Activated T-helper 1 cell treated with anti-CD3 and anti-CD28 coated beads, Interleukin-2, amount 50 U/mL, for 16 hours (primary cell): ENCODE measurements at places on chromosomes 3 and 15.

GRCh38 chr15:38941399-38941953 is 376.9 kb upstream of the RASGRP1 start:
- no peak for DNase-seq

DNA sequence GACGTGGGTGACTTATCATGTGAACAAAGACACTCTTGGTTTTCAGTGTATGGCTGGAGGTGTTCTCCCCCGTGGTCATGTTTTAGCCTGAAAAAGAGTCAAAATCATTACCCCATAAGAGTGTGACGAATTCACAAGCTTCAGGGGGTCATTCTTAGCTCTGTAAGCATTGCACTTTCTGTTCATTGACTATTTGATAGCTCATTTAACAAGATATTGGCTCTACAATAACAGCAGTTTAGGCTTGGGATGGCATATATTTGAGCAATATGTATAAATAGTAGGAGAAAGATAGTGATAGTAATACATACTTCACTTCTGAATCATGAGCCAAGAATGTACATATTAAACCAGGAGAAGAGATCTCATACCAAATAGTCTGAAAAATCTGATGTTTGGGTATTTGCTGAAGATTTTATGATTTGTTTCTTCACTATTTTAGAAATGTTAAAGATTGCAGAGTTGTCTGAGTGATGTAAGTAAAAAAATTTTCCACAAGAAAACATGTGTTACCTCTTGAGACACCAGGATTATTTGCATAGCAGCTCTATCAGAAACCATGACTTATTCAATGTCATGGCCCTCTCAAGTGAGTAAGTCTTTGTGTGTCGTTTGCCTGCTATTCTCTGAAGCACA is 996.0 kb downstream of the OTOL1 start:
- no peak for DNase-seq

GRCh38 chr3:197354568-197355001 is 56.2 kb upstream of the DLG1 start:
- no peak for DNase-seq

DNA sequence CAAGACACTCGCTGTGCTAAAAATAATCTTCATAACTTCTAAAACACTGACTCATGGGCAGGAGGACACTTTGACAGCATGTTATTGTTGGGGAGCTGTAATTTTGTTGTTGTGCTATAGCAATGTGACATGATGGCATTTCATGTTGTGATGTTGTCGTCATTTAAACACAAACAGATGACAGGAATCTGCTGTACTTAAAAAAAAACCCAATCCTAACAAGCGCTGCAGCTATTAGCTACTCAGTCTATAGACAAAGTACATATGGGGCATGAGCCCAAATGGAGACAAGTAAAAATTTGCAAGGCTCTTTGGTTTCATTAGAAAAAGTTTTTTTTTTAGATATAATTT is 828 bp upstream of the ATOSA start:
- no peak for DNase-seq

GRCh38 chr15:28922707-28923012 is 36.9 kb downstream of the APBA2 start:
- DNase-seq: no peak

DNA sequence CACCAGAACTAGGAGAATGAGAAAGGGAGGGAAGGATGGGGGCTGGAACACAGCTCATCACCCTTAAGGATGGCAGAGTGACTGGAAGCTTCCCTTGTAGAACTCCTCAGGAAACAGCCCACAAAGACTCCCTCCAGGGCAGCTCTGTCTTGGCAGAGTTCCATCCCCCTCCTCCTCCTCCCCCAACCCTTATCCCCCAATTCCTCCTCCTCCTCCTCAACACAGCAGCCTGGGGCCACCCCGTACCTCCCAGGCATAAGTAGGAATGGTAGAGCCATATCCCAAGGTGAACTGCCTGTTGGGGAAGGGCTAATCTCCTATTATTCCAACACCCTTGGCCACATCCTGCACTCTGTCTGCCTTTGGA is 38.8 kb downstream of the ADCY5 start:
- DNase-seq: no peak

DNA sequence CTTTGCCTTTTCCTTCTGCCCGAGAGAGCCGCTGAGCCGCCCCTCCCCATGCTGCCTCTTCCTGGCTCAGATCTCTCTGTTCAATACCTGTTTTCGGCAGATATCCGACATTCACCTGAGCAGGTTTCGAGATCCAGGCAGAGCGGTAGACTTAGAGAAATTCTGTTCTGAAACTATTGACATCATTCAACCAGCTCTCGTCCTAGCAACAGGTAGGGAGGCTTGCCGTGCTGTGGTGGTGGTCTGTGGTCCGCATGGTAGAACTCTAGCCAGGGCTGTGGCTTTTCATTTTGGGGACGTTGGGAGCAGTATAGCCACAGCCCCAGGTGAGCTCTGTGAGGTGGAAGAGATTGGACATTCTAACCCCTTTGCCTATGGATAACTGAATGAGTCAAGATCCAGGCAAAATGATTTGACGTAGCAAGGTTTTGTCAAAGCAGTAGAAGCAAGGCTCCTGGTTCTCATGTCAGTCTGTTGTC is 810 bp downstream of the TMEM62 start:
- DNase-seq: no peak

GRCh38 chr3:59856934-59857460 is 807.2 kb upstream of the CFAP20DC start:
- DNase-seq: no peak

DNA sequence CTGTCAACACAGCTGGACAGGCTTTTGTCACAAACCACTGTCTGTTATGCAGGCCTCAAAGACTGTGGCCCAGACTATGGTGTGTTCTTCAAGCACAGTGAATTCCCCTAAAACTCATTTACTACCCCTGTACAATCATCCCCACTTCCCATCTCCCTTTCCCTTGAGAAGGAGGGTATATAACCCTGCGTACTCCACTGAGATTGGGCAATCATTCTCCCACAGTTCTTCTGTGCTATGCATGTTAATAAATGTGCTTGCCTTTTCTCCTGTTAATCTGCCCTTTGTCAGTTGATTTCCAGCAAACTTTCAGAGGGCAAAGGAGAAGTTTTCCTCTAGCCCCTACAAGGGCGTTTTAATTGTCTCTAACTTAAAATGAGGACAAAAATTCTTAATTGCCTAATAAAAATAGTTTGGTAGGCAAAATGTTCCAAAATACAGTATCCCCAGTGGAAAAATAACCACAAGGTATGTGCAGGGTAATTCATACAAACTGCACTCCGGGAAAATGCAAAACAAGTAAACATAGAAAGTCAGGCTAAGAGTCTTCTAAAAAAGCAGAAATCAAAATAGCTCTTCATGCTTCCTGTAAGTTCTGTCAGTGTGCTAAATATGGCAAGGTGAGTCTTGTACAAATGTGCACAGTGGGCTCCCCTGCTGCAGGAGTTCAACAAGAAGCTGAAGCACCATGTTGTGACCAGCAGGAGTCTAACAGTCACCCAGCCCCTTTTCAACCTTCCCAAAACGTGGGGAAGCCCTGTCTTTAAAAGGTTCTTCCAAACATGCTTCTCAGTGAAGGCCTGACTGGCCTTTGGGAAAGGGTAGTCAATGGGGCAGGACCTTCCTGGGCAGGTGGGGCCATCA is 10.2 kb downstream of the ATP10A start:
- no peak for DNase-seq

- DNase-seq: no peak
These were observed 138.8 kb downstream of the ZNF609 start for GRCh38 chr15:64599226-64599625.

DNA sequence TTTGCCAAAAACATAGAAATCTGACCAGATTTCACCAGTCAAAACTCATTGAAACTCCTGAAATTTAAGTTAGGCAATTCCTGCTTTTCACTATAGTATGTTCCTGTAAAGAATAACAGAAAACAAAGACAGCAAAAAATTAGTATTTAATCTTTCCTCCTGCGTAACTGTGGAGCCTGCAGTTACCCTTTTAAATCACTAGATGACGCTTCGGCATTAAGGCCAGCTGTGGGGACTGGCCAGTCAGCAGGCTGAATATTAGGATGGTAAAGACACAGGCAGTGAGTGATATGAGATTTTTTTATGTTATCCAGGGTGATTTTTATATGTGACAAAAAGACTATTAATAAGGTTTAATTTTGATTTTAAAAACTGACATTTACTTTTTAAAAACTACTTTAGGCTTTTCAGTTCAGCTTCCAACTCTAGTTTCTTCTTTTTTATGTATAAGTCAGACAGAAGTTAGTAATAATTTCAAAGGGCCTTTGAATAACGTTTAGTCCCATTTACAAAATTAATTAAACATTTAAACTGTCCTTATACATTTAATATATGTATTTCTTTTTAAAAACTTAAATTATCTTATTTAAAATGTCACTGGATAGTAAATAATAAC is 165.1 kb downstream of the PPM1L start:
- no peak for DNase-seq

DNA sequence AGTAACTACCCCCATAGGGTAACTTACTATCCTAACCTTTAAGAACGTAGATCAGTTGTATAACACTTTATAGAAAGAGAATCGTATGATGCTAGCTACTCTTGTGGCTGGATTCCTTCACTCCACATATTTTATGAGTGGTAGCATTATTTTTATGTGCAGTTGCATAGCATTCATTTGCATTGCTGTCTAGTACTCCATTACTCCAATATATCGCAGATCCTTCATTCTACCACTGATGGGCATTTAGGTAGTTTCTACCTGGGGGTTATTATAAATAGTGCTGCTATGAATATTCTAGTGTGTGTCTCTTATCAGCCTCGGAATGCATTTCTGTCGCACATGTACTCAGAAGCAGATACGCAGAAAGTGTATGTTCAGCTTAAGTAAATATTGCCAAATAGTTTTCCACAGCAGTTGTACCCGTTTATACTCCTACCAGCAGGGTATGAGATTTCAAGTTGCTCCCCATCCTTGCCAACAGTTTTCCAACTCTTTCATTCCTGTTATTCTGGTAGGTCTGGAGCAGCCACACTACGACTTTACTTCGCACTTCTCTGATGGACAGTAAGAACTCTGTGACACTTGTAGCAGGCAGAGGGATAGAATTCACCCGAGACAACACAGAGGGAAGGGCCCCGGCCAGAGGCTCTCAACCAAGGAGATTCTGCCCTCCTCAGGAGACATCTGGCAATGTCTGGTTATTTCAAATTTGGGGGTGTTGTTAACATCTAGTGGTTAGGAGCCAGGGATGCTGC is 9.8 kb upstream of the VGLL4 start:
- no peak for DNase-seq

DNA sequence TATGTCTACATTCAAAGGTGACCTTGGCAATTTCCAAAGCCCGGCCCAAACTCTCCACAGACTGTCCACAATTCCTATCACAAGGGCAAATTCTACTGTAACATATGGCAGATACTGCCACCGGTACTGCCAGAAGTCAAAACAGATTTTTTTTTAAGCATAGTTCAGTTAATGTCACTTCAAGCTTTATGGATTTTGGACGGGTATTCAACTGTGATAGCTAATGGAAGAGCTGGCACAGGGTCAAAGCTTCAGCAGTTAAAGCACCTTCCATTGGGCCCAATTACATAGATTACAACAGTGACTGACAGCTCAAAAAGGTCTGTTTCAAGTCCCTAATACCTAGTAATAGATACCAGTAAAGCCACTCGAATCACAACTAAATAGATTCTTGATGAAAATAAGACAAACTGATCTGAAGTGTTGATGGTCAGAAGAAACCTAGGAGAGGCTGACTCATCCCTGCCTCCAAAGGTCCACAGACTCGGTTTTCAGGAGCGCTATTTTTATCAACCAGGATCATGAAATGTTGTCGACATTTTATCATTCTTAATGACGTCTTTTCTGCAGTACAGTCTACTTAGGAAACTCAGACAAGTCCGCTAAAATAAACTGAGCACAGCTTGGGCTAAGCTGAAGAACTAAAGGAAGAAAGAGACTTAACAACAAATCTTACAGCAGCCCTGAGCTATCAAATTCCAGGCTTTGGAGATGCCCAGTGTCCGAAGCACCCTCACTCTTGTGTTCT is 38.7 kb downstream of the ANXA2 start:
- DNase-seq: no peak

GRCh38 chr15:80162059-80162554 is 9.3 kb downstream of the FAH start:
- no peak for DNase-seq

- no peak for DNase-seq
These were observed 1111.2 kb downstream of the TUSC7 start for GRCh38 chr3:117820658-117821299.

DNA sequence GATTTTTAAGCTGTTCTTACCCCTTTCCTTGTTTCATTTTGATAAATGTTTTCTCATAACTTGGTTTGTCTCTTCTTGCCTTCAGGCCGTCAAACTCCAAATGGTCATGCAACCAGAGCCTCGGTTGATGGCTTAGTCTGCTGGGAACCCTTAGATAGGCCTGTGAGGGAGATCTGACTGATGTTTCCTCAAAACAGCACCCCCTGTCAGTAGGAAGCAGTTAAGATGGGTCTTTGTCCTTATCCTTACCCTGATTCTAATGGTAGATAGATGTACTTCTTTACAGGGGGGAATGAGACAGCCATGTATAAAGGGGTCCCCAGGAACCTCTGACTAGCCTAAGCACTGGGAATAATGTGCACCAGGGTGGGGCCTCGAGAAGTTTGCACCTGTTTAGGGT is 16.3 kb upstream of the OR5H1 start:
- no peak for DNase-seq

DNA sequence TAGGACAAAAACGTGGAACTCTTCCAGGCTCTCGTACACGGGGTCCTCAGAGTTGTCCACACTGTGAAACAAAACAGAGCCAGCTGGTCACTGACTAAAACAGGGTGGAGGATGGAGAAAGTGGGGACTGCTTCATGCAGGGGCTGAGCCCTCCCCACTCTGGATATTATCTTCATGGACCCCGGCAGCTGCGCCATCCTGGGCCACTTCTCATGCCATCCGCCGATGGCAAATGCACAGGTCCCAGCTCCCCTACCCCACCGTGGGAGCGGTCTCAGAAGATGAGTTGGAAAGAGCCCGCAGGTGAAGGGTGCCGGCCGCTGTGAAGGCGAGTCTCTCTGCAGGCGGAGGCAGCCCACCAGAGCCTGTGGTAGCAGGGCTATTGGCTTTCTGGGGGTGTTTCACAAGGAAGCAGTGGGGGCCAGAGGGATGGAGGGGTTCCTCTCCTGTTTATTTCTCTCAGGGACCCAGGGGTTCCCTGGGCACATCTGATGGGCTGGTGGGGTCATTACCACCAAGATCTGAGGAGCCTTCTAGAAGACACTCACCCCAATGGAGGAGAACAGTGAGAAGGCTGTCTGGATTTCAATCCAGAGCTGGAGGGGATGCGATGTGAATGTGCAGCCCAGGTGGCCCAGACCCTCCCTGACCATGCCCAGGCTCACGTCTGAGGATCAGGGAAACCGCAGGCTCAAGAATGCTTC is 177.3 kb downstream of the KLF13 start:
- DNase-seq: no peak

GRCh38 chr3:151707216-151707615 is 26.5 kb upstream of the AADACL2 start:
- no peak for DNase-seq

GRCh38 chr3:51340013-51340829 is 44.9 kb upstream of the MANF start:
- DNase-seq: no peak

- no peak for DNase-seq
These were observed 31.4 kb upstream of the TPM1 start for GRCh38 chr15:63010920-63011693.
